ENCODE measurements at places on chromosomes 3 and 15.

GRCh38 chr3:65354880-65355279 is 667.1 kb upstream of the ADAMTS9 start:
- DNase-seq: no peak

DNA sequence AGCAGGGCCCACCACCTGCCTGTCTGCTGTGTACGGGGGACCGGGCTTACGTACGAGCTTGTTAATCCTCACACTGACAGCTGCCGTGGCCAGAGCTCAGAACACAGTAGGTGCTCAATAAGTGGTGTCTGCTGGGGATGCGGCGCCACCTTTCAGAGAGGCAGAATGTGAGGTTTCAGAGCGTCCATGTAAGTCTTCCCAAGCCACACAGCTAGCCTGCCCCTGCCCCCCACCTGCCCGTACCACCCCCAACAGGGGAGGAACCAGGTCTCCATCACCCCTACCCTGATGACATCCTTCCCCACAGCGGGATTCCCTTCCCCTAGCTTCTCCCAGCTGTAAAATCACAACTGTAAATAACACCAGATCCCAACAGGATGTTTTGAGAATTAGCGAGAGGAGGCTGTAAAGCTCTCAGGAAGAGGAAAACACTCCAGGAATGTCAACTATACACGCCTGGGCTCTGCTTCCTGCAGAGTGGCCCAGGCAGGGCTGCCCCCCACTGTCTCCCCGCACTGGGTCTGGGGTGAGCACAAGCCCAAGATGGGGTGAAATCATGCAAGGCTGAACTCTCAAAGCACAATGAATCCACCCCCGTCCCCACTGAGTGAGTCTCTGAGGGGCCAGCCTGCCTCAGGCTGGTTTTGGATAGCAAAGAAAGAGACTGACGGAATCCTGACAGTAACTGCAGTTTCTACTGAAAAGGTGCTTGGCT is 250.1 kb upstream of the LYSMD4 start:
- no peak for DNase-seq

DNA sequence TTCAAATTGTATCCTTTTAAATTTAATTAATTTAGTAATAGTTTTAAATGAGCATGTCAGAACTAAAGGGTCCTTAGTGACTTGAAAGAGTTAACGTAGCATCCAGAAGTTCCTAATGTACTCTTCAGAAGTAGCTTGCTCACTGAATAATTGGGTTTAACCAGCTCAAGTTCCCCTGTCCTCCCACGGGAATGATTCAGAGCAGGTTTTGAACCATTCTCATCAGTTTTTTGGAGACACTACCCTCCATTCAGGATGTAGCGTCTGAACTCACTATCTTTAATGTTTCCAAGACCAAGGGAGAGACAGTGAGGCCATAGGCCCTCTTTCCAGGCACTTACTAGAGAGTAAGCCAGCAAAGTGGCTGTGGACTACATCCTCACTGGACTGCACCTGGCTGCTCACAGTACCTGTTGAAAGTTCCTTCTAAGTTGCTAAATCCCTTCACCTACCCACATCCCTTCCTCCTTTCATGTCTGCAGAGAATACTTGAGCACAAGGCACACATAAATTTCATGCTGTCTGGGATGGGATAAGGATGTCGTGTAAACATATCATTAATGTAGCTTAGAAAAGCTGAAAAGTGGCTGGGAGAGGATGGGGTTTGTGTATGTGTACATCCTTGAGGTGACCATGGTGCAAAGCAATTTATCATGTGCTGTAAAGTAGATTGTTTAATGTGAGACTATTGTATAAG is 146.3 kb downstream of the PLCL2 start:
- no peak for DNase-seq

DNA sequence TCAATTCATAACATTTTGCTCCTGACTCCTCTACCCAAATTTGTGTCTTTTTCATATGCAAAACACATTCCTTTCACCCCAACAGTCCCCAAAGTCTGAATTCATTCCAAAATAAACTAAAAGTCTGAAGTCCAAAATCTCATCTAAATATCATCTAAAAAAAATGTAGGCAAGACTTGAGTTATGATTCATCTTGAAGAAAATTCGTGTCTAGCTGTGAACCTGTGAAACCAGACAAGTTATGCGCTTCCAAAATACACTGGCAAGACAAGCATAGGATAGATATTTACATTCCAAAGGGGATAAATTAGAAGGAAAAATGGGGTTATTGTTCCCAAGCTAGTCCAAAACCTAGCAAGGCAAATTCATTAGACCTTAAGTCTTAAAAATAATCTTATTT is 1302.0 kb upstream of the GBE1 start:
- no peak for DNase-seq

- DNase-seq: no peak
Measured at GRCh38 chr3:31432897-31433678, 99.6 kb upstream of the STT3B start.

DNA sequence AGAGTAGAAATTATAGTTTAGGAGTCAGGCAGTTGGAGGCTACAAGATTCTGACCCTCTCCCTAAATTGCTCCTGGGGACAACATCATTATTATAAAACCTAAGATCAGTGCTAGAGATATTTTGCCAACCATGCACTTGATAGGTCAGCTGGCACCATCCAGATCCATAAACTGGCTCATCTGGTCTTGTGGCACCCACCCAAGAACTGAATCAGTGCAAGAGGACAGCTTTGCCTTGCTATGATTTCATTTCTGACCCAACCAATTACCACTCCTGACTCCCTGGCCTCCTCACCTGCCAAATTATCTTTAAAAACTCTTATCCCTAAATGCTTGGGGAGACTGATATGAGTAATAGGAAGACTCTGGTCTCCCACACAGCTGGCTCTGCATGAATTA is 461.1 kb upstream of the TGFBR2 start:
- no peak for DNase-seq

- no peak for DNase-seq
Measured at GRCh38 chr15:42494998-42495360, 455 bp upstream of the SNAP23 start.

Measured in T-helper 1 cell (primary cell).